ENCODE measurements at places on chromosomes 4 and X.

DNA sequence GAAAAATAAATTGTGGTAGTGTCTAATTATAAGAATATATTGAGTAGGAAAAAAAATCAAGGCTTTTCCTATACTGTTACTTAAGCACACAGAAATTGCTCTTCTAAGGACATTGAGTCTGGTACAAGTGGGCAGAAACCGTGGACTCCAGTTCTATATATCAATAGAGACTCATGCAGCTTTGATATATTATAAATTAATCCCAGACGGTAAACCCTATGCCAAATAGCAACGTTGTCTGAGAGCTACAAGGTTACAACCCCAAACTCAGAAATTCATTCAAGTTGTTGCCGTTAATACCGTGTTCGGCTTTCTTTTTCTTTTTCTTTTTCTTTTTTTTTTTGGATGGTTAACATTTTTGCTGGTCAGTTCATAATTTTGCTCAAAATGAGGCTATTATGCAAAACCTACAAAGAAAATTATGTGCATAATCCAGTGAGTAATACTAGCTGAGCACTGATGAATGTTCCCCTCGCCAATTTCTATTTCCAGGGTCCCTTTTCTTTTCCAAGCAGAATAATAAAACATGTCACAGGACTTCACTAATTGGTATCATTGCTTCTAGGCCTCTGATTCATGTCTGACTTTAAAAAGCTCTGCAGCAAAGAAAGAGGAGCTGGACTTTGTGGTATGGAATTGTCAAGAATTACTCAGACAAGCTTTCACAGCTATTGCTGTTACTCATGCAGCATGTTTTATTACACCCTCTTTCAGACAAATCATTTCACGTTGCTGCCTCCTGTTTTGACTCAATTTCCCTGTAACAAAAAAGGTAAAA is 737.7 kb downstream of the NLGN4X start:
- DNase-seq, result no peak

GRCh38 chrX:20542072-20542471 is 275.4 kb upstream of the RPS6KA3 start:
- DNase-seq, result no peak

- DNase-seq, result no peak
These were observed 11.3 kb downstream of the TXK start for GRCh38 chr4:48122756-48123155.

- DNase-seq, result no peak
These were observed 6.9 kb downstream of the GAGE10 start for GRCh38 chrX:49310371-49310770.
